ENCODE measurements at places on chromosomes 3 and 15.

DNA sequence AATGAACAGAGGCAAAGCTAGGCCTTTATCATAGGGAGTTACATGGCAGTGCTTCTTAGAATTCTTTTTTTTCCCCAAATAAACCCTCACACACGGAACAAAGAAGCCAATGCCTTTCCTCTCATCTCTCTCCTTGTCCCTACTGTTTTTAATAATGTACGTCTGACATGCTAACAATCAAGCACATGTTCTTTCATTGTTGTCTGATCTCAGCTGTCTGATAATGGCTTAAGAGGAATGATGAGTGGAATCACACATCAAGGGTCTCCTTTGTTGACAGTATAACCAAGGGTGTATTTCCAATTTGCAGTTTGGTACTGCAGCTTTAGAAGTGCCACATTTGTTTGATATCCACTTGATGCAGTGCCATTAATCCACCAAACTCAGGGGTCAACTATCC lies 34.8 kb upstream of the EPHA3 start:
- DNase-seq = no peak

GRCh38 chr3:179113903-179114302 lies 34.3 kb upstream of the PIK3CA start:
- no peak for DNase-seq

GRCh38 chr3:61944726-61945125 lies 383.4 kb downstream of the PTPRG start:
- DNase-seq = no peak

DNA sequence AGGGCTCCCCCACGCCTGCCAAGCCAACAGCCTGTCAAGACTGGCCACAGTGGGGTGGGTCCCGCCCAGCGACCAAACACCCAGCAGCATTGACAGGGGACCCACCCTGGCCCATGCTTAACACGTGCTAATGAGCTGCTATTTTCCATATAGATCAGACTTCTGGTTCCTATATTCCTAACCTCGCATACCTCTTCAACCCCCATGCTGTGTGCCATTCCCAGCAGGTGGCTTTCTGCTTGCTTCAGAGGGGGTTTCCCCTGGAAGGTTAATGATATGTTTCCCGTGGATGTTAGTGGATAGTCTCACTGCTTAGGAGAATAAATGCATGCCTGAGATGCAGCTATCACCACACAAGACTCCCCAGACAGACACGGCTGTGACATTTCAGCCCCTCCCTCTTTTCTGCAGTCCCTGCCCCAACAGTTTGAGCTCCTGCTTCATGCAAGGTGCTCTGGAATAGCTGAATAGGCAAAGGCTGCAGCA lies 37.9 kb upstream of the MGLL start:
- DNase-seq = no peak

- DNase-seq = no peak
Observed at GRCh38 chr3:124117486-124117885, 125.6 kb upstream of the ROPN1 start.

GRCh38 chr3:86257955-86258641 lies 732.9 kb downstream of the VGLL3 start:
- DNase-seq = no peak

GRCh38 chr15:77495838-77496596 lies 75.3 kb downstream of the HMG20A start:
- no peak for DNase-seq

- no peak for DNase-seq
Observed at GRCh38 chr3:71684046-71684756, 41.0 kb downstream of the EIF4E3 start.
